ENCODE measurements at places on chromosomes 6 and 20.

DNA sequence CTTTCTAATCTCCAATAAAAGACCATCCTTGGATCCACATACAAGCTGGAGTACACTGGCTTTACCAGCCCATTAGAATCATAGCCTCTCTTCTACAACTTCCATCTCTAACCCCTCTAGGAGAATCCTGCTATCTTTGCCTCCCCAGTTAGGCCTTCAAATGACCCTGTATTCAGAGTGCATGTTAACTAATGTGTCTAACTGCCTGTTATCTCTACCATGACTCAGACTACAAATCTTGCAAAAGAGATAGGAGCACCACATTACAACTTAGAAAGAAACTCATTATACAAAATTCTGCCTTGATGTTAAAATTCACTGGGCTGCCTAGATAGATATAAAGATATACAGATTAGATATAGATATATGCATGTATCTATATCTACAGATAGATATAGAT is 28.2 kb downstream of the GPR63 start:
- no peak for DNase-seq

DNA sequence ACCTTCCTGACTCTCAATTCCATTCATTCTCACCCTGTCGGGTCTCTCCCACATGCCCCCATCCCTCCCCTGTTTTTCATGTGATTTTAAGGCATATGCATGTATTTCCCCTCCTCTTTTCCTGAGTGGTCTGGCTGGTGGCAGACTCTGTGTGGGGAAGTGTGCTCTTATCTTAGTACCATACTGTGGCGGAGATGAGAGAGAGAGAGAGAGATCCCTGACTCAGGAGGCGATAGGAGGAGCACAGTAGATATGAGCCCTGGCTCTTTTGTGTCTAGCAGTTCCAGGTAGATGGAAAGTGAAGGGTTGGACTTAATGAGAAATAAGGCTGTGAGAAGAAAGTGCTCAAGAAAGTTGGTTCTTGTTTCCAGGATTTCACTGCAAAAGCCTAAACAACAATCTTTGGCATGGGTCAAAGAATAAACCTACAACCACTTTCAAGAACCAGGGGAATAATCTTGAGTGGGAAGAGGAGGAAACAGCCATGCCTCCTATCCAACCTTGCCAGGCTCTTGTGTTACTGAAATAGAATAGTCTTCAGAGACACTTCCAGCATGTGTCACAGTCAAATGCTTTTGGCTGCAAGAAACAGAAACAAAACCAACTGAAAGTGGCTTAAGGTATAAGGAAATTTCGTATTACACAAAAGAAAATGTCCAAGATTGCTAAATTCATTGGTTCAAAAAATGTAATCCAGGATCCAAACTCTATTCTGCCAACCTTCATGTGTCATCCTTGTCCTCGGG is 123.8 kb upstream of the MYLIP start:
- DNase-seq = no peak

DNA sequence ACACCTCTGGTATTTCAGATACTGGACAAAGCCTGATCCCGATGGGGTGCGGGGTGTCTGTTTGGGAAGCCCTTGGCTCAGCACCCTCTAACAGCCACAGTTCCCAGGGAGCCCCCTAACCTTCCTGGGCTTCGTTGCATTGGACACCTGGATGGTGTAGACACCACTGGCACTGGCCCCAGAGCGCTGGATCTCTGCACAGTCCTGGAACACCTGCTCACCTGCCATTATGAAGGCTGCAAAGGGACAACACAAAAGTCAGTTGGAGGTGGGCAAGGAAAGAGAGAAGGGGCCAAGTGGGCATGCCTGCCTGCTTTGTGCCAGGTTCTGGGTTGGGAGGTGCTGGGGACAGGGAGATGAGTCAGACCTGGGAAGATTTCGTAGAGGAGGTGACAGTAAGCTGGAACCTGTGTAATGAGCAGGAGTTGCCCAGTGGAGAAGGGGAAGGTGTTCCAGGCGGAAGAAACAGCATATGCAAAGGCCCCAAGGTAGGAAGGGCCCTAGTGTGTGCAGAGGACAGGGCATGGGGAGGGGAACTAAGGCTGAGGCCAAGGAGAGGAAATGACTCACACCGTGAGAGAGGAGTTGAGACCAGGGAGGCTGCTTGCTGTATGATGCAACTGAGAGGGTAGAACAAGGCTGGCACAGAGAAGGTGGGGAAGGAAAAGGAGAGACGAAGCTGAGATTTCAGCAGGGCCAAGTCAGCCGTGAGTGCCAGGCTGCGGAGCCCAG is 34.9 kb downstream of the ANGPT4 start:
- peak; percentile 48 for DNase-seq

DNA sequence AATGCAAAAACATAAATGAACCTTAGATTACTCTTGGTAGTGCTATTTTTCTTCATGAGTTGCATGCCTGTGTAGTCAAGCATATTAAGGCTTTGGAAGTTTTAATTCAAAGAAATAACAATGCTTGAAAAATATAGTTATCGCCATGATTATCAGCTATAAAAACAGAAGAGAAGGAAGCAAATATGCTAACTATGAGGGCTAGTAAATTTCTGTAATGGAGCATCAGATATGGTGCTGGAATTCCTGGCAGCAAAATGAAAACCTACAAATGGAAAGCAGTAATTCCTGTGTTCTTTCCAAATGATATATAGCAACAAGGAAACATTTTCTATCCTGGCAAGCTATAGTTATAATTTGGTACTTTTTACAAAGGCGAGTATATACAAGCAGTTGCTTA is 29.7 kb downstream of the DOP1A start:
- DNase-seq = no peak

GRCh38 chr20:11267131-11267761 is 593.4 kb upstream of the JAG1 start:
- DNase-seq = peak; percentile 96

DNA sequence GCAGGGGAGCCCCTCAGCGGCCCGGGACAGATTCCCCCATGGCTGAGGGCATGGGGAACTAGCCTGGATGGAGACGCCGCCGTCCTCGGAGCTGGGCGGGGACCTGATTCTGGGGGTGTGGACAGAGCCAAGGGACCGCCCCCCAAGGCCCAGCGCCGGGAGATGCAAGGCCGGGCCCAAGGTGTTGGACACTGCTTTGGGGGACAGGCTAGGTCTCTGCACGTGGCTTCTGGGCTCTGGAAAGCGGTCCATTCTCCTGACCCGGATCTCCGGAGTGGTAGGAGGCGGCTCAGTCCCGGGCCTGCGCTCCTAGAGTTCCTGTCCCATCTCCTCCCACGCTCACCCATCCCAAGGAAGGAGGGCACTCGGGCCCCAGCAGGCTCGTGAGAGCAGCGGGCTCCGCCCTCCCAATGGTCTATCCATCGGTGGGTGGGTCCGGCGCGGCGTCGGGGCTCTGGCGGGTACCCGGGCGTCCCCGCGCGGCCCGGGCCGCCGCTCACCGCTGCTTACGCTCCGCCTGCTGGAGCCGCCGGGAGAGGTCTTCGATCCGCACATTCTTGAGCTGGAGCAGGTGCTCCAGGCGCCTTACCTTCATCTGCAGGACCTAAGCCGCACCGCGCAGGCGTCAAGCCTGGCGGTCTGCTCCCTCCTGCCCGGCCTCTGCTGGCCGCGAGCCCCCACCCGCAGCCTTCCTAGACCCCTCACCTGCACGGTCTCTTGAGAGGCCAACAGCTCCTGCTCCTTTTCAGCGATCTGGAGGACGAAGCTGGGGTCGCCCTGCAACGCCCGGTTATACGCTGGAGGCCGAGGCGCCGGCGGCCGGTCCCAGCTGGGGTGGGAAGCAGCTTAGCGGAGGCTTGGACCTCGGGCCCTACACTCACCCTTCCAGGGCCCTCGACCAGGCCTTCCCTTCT is 3.3 kb downstream of the SPEF1 start:
- no peak for DNase-seq

DNA sequence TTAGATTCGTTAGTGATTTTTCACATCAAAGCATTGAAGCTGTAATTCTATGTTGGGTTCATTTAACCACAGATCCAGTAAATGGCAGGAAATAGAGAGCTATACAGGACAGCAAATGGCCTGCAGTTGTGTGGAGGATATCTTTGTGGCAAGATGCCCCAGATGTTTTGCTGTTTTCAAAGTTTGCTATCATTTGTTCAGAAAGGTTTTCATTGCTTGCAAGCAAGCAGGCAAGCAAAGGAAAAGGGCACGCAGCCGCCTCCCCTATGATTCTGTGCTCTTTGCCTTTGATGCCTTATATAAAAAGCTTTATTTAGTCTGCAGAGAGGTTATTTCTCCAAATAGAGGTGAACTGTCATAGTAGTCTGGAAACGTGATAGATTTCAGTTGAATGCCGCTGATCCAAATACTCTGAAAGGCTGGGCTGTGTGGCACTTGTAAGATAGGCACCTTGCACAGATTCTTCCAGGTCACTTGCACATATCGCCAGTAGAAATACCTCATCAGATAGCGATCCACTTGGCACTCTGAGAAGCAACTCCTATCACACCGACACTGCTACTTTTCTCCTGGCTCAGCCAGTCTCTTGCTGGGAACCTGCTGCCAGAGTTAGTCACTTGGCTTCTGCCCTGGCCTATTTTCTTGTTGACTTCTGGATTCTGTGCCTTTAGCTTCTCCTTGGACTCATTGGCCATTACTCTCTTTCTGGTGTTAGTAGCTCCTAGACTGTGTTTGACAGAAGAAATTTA is 66.4 kb downstream of the UTRN start:
- DNase-seq = no peak
